Caki2 (cell line): ENCODE measurements at places on chromosomes 7 and 10.
A peak's percentile ranks its signal among the peaks of the same experiment; 100 is the strongest.

GRCh38 chr10:28384557-28384956 is 81.7 kb upstream of the MPP7 start:
- no peak for DNase-seq

- no peak for DNase-seq
Measured at GRCh38 chr10:6995831-6996230, 415.0 kb downstream of the SFMBT2 start.

- DNase-seq = no peak
Measured at GRCh38 chr7:105896407-105896911, 20.1 kb upstream of the ATXN7L1 start.

- no peak for DNase-seq
Measured at GRCh38 chr10:109982123-109982522, 25.7 kb upstream of the ADD3 start.

- DNase-seq = no peak
Measured at GRCh38 chr7:3246127-3246526, 54.9 kb upstream of the SDK1 start.

GRCh38 chr10:63132651-63133055 is 475 bp upstream of the NRBF2 start:
- DNase-seq = no peak

DNA sequence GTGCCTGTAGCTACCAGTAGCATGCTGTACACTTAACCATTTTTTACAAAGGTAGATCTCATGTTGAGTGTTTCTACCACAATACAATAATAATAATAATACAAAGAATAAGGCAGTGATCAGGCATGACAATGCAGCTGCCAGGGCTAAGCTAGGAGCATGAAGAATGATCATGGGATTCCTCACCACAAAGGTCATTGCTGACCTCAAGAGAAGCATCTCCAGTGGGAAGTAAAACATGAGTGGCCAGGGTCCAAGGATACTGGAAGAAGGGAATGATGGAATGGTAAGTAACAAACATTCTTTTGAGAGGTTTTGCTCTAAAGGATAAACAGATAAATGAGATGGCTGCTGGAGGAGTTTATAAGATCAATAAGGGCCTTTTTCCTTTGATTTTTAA is 591.1 kb downstream of the TNS3 start:
- DNase-seq = no peak

- DNase-seq = peak; percentile 71
Measured at GRCh38 chr10:97572214-97572989, at the start of gene ANKRD2. Gene ANKRD2 (plus strand): TSS chr10:97572779. CDS start chr10:97572789, 10 bp downstream.

DNA sequence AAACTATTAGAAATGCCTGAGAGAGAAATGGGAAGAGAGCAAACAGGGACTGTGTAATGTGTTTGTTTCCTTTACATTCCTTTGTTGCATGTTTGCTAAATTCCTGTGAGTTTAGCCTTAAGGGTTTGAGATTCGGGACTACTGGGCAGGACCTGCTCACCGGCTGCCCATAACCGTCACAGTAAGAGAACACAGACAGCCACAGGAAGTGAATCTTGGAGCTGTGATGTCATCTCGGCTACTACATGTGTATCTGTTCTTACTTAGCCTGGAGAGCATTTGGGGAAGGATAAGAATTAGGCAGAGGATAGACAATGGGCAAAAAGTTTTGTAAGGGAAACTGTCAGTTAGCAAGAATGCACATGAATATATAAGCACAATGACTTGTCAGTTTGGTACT is 485.1 kb upstream of the KLF6 start:
- no peak for DNase-seq

DNA sequence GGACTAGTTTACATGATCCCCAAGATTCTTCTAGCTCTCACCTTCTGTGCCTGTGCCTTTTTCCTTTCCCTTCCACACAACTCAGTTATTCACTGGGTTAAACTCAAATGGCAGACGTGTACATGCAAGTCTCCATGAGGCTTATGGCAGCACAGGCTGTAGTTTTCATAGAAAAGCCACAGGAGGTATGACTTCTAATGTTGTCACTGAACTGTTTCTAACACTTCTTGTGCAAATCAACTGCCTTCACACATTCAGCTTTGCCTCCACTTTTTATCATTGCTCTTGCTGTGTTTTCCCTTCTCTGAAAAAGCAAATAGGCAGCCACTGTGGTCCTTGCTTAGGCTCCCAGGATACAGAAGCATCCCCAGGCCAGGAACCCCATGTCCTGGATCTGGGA is 5.3 kb upstream of the GIMAP5 start:
- no peak for DNase-seq

GRCh38 chr10:65903620-65904019 is 1022.2 kb upstream of the LRRTM3 start:
- no peak for DNase-seq

GRCh38 chr10:104299031-104299904 is 30.3 kb downstream of the GSTO2 start:
- DNase-seq = no peak

- peak; percentile 58 for DNase-seq
Measured at GRCh38 chr10:110786172-110786571, 85.6 kb upstream of the PDCD4 start.

DNA sequence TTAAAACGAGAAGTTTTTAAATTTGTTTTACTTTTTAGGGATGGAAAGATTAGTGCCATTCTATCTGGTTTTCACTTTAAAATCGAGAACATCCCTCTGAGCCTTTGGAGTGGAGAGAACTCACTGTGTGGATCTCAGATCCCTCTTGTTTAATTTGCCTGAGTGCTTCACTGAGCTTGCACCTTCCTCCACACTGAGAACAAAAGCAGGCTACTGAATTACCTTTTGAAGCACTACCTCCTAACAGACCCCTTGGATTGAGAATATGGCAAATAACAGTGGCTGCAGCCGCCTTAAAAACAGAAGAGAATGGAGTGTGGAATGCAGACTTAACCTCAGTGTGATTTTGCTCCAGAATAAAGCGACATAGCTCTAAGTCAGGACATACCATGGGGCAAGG is 204.7 kb downstream of the CNTNAP2 start:
- no peak for DNase-seq

- no peak for DNase-seq
Measured at GRCh38 chr10:10417671-10418070, 600.0 kb upstream of the CELF2 start.

- DNase-seq = peak; percentile 21
Measured at GRCh38 chr7:66894463-66895080, 26.5 kb upstream of the TMEM248 start.

GRCh38 chr10:93512565-93512964 is 16.2 kb downstream of the CEP55 start:
- no peak for DNase-seq

DNA sequence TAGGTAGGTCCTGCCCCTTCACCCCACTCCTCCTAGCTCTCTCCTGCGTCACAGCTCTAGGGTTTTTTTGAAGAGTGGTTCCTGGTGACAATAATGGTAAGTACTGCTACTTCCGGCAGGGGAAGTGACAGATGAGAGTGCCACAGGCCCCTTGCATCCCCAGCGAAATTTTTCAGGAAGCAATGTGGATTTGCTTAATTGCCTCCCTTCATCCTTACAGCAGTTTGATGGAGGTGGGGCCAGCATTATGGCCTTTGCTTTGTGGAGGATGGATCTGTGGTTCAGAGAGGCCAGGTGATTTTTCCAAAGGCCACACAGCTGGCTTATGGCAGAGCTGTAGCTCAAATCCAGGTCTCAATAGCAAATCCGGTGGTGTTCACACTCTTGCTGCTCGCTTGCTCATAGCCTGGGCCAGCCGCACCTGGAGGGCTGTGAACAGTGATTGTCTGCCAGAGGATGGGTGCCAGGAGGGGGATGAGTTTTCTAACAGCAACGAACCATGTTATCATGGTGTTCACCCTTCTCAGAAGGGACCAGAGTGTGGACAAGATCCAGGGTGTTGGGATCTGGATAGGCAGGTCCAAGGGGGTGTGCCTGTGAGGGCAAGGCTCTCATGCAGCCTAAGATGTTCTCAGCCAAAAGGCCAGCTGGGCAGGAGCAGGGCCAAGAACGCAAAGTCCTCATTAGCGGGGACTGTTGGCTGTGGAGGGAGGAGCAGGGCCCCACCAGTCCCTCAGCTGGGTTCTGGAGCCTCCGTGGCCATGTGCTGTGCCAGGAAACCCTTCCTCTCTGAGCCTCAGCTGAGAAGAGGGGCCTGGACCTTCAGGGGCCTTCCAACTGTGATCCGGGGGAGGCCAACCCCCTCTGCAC is 89.0 kb downstream of the EMX2 start:
- DNase-seq = no peak

DNA sequence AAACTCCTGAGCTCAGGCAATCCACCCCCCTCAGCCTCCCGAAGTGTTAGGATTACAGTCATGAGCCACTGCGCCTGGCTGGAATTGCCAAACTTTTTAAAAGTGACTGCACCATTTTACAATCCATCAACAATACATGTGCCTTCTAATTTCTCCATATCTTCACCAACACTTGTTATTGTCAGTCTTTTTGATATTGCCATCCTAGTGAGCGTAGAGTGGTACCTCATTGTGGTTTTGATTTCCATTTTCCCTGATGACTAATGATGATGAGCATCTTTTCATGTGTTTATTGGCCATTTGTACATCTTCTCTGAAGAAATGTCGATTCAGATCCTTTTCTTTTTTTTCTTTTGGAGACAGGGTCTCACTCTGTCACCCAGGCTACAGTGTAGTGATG is 21.7 kb upstream of the STRIP2 start:
- DNase-seq = no peak

GRCh38 chr10:125153703-125154490 is 6.5 kb downstream of the CTBP2 start:
- DNase-seq = no peak

DNA sequence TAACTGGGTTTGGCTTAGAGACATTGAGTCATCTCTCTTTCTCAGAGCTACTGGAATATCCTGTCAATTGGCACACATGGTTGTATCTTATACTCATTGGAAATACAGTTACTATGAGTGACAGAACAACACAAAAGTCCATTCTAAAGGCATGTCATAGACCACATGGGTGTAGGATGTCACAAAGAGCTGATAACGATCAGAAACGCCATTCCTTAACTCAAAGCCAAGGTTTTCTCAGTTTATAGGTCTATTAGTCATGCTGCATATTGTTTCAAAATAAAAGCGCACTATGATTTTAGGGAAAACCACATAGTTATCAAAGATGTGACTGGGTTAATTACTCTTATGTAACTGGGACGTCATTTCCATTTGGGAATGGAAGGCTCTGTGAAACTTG is 147.2 kb upstream of the FAM171A1 start:
- peak; percentile 59 for DNase-seq

DNA sequence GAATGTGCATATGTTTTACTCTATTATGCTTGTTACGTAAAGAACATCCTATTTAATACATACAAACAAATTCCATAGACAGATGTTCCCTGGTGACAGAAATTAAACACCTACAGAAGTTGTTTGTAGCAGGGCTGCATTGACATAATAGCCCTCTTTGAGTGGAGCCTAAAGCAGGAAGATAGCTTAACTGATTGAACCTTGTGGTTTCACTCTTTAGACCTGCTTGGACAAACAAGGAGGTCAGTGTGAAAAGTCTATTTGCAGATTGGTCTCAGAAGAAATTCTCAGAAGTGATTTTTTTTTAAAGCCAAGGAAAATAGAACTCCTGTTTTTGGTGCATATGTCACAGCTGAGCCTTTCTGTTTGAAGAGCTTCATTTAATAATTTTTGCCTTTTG is 121.3 kb downstream of the PPP1R9A start:
- DNase-seq = no peak

- peak; percentile 77 for DNase-seq
Measured at GRCh38 chr7:155456738-155457543, 988 bp upstream of the EN2 start.

DNA sequence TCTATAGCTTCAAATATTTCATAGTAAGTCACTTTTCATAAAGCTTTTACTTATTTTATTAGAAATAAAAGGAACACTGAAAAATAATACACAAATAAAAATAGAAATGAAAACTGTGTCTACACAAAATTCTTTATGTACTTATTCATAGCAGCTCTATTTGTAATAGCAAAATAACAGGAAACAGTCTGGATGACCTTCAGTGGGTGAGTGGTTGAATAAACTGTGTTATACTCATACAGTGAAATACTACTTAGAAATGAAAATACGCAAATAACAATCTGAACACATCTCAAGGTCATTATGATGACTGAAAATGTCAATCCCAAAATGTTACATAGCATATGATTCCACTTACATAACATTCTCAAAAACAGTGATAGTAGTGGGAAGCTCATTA is 138.7 kb upstream of the PCLO start:
- no peak for DNase-seq

DNA sequence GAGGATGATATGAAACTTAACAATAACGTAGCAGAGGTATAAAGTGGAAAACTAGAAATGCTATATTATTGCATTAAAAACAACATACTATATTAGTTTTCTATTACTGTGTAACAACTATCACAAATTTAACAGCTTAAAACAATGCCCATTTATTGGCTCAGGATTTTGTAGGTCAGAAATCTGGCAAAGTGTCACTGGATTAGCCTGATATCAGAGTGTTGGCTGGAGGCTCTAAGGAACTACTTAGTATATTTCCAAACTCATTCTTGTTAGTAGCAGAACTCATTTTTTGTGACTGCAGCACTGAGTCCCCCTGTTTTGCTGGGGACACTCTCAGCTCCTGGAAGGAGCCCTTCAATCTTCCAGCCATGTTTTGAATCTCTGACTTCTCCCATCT is 306.8 kb downstream of the ETV1 start:
- DNase-seq = no peak

- DNase-seq = no peak
Measured at GRCh38 chr7:2163600-2164555, 68.9 kb downstream of the MAD1L1 start.

GRCh38 chr7:85483177-85483576 is 296.3 kb upstream of the SEMA3D start:
- DNase-seq = no peak

DNA sequence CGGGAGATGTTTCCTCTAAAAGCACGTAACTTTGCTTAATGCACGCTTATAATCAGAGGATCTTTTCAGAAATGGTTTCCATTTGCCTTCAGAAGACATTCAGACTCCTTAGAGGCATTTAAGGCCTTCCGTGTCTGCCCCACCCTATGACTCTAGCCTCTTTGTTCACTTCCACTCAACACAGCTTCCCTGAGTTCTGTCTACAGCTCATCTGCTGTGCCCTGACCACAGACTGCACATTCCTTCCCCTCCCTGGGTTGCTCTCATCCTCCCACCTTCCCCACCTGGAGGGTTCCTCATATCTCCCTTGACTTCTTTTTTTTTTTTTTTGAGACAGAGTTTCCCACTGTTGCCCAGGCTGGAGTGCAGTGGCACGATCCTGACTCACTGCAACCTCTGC is 16.6 kb downstream of the FBH1 start:
- DNase-seq = no peak

GRCh38 chr7:68107968-68108367 is 1111.3 kb downstream of the TYW1 start:
- peak; percentile 47 for DNase-seq
